NCI-H748 treated with DMSO at 0.1 percent for 48 hours (cell line): ENCODE measurements at places on chromosomes 5 and 9.

GRCh38 chr9:5518171-5518936 is 8.0 kb downstream of the PDCD1LG2 start:
- DNase-seq, result no peak

DNA sequence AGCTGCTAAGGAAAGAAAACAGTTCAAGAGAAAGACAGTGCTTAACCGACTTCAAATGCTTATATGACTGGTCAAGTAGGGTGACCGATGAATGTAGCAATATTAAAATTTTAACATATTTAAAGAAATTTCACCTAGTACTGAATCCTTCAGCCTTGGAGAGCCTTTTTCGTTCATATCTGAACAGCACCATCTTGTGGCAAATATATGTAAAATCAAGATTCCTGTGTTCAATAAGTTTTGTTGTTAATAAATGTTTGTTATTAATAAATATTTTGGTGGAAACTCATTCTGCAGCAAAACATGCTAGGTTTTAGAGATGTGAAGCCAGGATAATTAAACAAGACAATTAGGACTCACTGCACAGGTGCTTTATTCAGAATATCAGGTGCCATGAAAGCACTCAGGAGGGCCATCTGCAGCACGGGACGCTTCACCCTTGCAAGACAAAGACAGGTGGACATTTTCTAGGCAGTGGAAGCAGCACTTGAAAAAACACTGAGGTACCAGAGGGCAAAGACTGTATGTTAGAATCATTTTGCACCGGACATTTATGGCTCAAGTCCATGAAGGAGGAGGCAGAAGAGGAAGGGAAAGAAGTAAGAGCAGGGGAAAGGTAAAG is 15.6 kb downstream of the TICAM2 start:
- DNase-seq, result peak; percentile 32

- DNase-seq, result no peak
Measured at GRCh38 chr5:174560861-174561260, 163.5 kb upstream of the MSX2 start.

DNA sequence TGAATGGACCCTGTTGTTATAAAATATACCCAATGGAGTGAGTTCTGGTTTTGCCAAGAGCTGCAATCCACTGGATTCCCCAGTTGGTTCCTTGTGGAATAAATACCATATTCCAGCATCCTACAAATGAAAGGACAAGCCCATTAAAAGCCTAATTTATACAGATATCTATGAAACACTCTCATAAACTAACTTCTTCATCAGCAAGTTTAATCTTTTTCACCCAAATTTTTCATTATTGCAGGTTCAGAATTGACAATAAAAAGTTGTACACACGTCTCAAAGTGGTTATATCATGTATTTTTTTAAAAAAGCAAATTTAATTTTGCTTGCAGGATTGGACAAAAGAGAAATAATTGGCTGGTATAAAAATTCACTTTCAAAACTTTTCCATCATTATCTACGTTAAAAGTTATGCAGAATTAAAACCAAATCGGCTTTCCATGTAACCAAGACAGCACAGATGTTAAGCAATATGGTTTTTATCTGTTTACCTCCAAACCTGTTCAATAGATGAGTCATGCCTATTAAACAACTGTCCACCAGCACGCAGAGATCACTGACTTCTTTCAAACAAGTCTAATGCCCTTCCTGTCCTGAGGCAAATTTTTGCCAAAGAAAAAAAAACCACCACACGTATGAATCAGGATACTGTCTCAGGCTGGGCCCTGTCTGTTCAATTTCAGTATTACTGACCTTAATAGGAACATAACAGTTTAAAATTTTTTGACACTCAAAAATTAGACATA is 42.5 kb downstream of the CEMIP2 start:
- peak; percentile 52 for DNase-seq

GRCh38 chr5:68279984-68280383 is 64.4 kb downstream of the PIK3R1 start:
- DNase-seq, result no peak

- DNase-seq, result no peak
Measured at GRCh38 chr5:120803282-120803681, 339.2 kb downstream of the PRR16 start.

DNA sequence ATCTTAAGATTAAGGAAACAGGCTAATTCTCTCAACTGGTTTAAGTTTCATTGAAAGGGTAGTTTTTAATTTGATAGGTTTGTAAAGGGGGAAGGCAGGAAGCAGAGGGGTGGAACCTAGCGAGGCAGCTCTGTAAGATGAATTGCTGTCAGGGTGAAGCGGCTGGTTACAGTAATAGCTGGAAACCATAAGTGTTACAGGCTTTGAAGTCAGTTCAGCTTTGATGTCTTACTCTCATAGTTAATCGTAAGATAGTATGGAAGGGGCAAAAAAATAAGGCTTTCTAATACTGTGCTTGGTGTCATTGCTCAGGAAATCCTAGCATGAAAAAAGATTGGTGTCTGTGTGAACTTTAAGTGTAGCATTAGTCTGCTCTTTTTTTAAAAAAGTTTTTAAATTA is 20.3 kb downstream of the POU5F2 start:
- no peak for DNase-seq

DNA sequence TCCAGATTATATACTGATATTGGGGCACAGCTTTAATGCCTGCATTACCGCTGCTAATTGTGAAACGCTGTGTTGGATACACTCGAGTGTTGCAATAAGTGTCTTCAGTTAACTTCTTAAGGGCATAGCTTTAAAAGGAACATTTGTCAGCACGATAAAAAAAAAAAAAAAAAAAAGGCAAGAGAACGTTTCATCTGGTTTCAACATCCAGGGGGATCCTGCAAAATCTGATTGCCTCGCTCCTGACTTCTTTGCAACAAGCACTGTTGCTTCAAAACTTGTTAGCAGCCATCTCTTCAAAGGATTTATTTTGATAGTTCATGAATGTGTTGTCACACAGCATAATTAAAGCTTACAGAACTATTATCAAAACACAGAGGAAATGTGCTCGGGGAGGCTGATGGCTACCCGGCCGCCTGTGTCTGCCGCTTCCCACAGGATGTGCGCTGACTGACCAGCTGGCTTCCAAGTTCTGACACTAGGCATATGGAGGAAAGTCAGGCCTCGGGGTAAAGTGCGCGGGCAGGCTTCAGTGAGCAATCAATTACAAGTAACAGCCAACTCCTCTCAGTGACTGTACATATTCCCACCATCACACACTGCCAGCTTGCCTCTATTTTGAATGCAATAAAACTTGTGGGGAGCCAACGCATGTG is 77.7 kb downstream of the EBF1 start:
- DNase-seq, result no peak

- no peak for DNase-seq
Measured at GRCh38 chr9:134834217-134834956, 46.2 kb upstream of the FCN2 start.

GRCh38 chr5:174140452-174141020 is 95.0 kb downstream of the NSG2 start:
- DNase-seq, result no peak

GRCh38 chr5:57664700-57665099 is 182.1 kb upstream of the ACTBL2 start:
- no peak for DNase-seq

DNA sequence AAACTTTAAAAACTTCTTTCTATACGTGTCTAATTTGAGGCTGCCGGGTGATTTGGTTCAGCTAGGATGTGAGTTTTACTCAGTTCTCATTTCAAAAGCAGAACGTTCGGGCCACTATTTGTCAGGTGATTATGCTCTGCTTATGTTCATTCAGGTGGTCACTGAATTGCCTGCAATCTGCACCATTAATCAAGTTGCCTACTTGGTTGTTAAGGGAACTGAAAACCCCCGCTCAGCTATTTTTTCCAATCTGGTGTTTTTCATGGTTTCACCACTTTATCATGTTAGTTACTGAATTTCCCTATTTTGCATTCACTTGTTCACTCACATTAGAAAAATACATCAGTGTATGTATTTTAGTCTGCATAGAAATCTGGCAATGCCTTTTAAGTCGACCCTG is 523.0 kb downstream of the CSNK1G3 start:
- no peak for DNase-seq

DNA sequence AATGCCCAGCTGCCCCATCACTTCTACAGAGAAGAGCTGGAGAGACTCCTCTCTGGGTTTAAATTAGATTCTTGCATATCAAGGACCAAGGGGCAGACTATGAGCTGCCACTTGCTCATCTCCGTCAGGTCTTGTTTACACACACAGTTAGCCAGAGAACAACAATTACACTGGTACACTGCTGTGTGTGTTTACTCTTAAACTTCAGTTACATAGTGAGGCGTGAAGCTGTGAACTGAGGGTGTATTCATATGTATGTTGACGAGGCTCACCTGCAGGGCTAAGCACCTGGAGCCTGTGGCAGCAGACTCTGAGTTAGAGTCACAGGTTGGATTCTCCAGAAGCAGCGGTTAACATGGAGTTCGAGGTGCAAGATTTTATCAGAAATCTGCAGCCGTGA is 155.4 kb upstream of the ANKH start:
- DNase-seq, result peak; percentile 79
